ENCODE measurements at places on chromosomes 12 and 14. TPM values are rescaled to one million over a fixed set of nuclear protein-coding genes. Genes with fewer than 3 reads are reported as not detected.

Gene DPPA3
- total RNA-seq: not detected

DNA sequence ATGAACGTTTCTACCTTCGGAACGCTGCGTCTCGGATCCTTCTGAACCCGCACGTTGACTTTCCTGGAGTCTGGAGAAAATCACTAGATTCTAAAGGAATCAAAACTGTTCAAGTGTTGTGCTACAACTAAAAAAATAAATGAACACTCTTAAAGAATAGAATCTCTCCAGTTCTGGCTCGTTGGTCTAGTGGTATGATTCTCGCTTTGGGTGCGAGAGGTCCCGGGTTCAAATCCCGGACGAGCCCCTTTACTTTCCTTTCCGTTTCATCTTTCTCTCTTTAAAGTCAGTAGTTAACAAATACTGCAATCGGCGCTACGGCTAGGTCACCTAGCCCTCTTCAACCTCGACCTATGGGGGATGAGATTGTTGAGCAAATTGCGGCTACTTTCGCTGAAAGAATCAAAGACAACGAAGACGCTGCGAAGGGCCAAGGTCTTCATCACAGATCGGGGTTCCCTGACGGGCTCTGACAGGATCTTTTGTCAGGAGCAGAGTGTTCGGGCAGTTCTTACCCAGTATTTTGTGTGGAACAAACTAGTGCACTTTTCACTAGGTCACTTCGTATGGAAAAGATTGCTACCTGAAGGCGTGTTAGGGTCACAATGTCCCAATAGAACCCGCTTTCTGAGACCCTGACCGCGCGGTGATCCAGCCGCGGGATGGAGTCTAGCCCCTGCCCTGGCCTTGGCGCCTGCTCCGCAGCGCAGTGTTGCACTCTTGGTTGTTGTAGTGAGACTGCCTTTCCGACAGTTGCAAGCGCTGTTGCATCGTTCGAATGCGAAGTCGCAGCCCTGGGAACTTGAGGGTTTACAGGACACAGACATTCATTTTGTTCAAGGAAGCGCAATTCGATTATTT, 8.4 kb downstream of the OR6S1 start:
- no peak for DNase-seq

Gene SHMT2
- total RNA-seq: 66.6 TPM

Gene ZNF84
- total RNA-seq: 16.4 TPM

DNA sequence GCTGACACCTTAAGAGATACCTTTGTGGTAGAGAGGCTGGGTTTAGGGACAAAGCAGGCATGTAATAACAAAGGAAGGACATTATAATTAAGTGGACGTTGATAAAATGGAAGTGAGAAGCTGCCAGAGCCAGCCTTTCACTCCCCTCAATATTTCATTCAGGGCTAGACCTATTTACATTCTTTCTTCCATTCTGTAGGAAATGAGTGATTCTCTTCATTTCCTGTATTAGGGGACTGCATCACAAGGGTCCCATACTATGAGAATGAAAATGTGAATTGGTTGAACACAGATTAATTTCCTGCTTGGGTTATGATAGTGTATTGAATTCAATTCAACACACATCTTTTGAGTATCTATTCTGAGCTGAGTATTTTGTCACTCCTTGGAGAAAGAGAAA, 143.0 kb downstream of the OTOGL start:
- no peak for DNase-seq

DNA sequence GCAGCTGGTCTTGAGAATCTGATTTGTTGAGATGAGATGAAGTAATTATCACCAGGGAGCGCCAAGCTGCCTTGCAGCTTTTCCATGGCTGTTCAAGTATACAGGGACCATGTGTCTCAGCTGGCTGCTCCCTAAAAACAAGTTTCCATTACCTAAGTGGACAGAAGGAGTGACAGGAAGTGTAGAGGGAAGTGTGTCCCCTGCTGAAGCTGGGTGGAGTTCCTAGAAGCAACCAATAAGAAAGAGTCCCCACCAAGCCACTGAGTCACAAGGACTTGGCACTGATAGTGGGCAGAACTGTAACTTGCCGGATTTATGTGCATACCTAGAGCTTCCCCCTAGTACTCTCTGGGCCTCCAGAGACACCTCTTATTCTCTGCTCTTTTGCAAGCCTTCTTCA, 1.5 kb upstream of the GPX2 start:
- DNase-seq: peak; percentile 12

All from lower leg skin (tissue), 4 donors.